ENCODE measurements at places on chromosomes 4 and X. TPM values are rescaled to one million over a fixed set of nuclear protein-coding genes. Genes with fewer than 3 reads are reported as not detected.

DNA sequence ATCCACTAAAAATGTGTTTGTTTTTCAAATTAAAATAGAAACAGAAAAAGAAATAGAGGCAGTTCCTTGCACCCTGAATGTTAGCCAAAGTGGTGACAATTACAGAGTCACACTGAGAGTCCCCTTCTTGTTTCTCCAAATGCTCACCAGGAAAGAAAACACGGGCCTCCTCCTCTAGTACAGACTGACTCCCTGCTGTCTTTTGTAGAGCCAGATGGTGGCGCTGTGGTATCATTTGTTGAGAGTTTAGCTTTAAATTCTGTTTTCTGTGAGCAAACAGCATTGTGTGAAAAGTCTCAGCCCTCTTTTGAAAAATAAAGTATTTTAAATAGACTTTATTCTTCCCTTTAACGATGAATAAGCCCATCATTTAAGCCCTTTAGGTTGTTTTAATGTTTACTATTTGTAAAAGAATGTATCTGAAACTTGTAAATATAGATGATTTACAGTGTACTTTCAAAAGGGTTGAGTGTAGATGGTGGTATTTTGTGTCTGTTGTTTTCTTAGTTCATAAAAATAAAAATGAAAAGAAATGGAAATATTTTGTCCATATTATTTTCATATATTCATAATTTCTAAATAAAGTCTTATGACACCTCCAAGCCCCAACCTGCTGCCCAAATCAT is 36.9 kb upstream of the ATOH1 start:
- peak; percentile 49 for DNase-seq

GRCh38 chr4:65669111-65670019 is 924 bp downstream of the EPHA5 start:
- DNase-seq = peak; percentile 67

DNA sequence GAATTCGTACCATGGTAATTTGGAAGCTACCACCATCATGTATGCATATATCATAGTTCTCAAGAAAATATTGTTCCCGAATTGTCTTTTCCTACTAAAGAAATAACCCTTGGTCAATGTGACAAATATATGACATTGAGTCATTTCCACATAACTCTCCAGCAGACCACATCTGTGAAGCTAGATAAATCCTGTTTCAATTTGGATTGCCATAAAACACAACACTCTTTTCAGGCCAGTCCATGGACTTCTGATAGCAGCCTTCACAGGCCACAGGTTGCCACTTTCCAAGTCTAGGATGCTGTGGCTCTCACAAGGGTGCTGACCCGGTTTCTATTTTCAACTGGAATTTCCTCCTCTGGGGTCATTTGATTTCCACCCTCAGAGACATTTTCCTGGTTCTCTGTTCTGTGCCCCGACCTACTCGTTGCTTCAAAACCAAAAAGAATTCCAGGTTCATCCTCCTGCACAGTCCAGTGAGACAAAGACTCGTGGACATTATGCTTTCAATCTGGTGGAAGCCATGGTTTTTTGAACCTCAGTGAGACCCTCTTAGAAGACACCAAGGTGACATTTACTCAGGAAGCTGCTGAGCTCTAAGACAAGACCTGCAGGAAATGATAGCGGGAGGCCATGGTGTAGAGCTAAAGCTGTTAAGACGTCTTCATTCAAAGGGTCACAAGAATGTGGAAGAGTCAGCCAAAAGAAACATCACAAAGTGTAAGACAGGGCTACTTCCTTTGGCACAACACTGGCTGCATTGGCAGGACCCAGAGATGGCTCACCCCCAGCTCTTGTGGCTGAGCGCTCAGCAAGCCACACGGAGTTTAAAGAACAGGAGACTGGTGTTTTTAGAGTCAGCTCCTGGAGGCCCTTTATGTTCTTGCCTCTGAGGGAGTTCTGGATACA is 119.8 kb downstream of the AMELX start:
- peak; percentile 56 for DNase-seq

DNA sequence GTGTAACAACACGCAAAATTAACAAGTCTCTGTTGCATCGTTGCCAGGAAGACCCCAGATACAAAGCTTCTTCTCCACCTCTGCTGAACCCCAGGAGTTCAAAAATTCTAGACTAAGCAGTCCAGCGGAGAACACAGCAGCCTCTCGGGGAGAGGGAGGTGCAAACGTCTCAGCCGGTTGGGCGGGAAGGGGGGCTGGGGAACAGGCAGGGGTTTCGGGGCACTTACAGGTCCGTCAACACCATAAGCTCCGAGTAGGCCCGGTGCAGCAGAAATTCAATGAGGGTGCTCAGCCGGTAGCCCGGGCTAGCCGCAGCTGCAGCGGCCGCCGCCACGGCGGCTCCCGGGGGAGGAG is 394 bp downstream of the MED14 start:
- DNase-seq = no peak

DNA sequence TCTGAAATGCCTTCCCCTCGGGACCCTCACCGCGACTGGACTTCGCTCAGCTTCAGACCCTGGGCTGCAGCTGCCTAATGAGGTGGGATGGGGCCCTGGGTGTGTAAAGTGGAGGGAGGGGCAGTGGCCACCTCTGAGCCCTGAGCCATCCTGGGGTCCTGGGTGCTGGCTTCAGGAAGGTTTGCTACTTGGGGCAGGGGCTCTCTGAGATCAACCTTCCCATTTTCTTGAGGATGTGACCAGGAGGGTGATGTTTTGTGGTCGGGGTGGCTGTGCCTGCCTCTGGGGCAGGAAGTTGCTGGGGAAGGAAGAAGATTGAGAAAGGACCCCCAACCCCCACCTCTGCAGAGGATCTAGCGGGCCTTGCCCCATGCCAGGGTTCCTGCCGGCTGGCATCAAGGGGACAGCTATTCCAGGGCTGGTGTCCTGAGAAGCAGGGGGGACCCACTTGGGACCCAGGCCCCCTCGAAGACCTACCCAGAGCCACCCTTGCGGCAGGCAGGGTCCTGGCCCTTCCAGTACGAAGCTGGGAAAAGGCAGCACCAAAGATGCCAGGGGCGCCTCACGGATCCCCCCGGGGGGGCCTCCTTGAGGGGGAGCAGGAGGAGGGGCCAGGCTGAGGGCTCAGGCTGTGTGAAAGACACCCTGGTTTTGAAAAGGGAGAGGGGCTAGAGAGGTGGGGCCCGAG is 6.5 kb downstream of the SH3BP2 start:
- no peak for DNase-seq

DNA sequence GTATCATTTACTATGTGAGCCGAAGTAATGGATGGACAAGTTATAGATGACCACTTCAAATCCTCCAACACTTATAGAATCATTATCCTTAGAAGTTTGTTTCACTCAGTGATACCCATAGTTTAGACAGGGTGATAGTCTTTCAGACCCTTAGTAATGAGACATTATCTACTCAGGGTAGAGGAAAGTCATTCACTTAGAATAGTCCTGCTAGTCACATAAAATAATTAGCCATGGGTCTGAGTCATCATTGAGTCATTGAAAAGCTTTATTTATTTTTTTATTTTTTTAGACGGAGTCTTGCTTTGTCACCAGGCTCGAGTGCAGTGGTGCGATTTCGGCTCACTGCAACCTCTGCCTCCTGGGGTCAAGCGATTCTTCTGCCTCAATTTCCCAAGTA is 321.7 kb upstream of the FSTL5 start:
- no peak for DNase-seq

DNA sequence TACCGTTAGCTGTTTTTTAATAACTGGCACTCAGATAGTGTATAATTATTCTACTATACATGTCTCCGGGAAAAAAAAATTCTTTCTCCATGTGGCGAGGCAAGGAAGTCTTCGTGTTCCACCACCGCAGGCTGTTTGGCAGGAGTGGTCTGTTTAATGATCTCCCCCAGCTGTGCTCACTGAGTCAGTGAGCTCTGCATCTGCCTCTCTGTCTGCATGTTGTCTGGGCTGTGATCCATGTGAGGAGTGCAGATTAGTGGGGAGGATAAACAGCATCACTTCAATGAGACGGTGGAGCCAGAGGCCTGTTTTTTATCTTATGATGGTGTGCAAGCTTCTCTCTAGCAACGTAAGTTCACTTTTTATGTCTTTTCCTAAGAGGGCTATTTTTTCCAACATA is 69.8 kb downstream of the RPS3A start:
- peak; percentile 99 for DNase-seq

The TMPRSS11F gene
- total RNA-seq = not detected

Data from fibroblast of the aortic adventitia (primary cell).